ENCODE measurements at places on chromosomes 12 and 14.

DNA sequence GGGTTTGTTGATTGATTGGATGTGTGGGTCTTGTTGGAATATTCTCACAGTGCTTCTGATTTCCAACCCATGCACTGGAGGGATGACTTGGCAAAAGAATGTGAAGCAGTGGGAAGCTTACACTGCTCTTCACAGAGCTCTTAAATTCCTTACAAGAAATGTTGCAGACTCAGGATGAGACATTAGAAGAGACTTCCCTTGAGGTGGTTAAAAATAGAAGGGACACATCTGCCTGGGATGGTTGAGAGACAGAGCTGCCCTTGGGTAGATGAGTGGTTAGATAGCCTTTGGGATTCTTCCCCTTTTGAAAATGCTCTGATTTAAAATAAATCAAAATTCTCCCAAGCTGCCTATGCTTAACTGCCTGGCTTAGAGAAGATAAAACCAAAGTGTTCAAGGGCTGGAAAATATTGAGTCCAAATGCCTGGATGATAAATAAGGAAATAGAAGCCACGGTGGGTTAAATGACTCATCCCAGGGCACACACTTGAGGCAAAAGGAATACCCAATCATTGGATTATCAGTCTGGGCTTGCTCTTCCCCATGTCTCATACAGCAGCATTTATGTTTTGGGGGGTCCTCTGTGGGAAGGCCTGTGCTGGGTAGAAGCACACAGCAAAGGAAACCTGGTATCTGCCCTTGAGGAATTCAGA, 264.3 kb downstream of the AKAP6 start:
- peak; percentile 49 for DNase-seq

DNA sequence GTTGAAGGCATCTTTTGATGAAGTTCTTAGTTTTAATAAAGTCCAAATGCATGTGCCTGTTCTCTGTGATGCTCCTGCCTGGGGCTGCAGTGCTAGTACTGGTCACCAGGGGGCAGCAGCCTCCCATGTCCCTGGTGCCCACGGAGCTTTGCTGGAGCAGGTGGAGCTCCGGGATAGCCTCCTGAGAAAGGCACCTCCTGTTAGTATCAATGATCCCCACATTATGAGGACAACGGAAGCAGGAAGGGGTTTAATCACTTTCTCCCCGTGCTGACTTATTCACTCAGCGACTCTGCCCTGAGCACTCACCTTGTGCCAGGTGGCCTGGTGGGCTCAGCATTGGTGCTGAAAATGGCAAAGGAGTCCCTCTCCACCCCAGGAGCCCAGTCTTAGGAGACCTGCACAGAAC, 123.0 kb upstream of the PZP start:
- DNase-seq: peak; percentile 61

GRCh38 chr12:75970310-75970709, 61.3 kb downstream of the PHLDA1 start:
- DNase-seq: no peak

GRCh38 chr12:89225401-89225800, 126.9 kb downstream of the DUSP6 start:
- no peak for DNase-seq

GRCh38 chr12:4355156-4356040, 24.1 kb downstream of the FGF23 start:
- DNase-seq: no peak

DNA sequence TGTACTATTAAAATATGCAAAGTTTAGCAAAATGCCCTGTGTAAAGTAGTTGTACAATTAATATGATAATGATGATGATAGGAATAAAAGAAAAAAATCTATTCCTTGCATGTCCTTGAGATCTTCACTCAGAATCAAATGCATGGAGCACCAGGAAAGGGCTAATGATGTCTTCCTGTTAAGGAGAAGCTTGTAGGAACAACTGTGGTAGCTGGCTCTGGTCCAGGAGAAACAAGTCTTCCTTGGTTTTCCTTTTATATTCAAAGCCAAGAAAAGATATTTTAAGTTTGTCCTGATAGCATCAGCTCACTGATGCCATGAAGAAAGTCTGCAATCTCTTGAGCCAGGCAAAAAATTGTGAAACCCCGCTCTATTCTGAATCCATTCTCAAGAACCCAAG, 138.9 kb downstream of the PIK3C2G start:
- no peak for DNase-seq

- DNase-seq: peak; percentile 92
These were observed 2.8 kb upstream of the RNASE4 start for GRCh38 chr14:20681348-20682126.

- DNase-seq: no peak
These were observed 8.4 kb downstream of the KRT3 start for GRCh38 chr12:52787324-52788191.

DNA sequence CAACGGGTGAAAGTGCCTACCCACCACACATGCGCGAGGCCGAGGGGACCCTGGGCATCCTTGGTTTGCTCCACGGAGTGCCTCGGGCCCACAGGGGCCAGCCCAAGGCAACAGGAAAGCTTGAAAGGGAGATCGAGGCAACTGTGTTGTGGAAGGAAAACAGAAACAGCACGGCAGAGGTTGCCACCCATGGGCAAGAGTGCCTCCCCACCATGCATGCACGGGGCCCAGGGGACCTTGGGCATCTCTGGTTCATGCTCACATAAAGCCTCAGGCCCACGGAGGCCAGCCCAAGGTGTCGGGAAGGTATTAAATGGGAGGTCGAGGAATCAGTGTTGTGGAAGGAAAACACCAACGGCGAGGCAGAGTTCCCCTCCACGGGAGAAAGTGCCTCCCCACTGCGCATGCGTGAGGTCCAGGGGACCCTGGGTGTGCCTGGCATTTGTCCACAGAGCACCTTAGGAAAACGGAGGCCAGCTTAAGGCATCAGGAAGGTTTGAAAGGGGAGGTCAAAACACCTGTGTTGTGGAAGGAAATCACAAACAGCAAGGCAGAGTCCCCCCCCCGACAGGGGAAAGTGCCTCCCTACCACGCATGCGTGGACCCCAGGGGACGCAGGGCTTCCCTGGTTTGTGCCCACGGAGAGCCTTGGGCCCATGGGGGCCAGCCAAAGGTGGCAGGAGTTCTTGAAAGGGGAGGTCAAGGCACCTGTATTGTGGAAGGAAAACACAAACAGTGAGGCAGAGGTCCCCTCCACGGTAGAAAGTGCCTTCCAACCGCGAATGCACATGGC, 367.3 kb downstream of the ALG10 start:
- no peak for DNase-seq

DNA sequence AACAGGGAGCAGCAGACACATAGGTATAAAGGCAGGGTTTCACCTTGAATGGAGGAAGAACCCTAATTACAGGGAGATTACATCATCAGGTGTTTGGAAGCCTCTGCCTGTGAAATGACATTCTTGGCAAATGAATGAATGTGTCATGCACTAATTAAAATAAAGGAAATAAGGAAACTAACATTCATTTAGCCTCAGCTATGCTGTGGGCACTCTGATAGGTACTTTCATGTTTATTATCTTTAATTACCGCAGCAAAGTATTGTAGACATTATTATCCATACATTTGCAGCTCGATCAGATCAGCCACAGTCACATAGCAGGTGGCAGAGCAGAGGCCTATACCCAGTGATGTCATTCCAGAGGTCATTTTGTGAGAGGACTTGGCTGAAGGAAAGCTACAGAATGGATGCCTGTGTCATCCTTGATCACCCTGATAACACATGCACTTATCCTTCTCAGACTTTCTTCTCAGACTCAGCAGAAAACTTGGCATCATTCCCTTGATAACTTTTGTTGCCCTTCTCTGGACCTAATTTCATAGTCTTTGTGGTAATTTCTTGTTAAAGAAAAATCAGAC, 18.4 kb downstream of the ZNF664 start:
- peak; percentile 80 for DNase-seq

GRCh38 chr14:24130717-24131548, 474 bp downstream of the FITM1 start:
- no peak for DNase-seq

DNA sequence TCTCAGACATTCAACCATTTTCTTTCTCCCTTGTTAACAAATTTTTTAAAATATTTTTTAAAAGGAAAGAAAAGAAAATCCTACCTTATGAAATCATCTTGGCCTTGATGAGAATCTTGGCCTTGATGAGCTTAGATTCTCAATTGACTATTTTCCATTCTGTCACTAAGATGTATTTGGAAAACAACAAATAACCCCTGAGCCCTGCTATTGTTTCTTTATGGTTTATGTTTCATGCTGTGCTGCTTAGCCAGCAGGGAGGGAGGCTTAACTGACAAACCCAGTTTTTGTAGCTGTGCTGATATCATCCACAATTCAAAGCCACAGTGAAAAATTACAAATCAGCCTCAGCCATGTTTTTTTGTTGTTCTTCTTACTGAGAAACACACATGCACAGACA, 404.1 kb downstream of the RAD51B start:
- DNase-seq: no peak

- DNase-seq: no peak
These were observed 32.9 kb downstream of the MVK start for GRCh38 chr12:109606320-109607028.

DNA sequence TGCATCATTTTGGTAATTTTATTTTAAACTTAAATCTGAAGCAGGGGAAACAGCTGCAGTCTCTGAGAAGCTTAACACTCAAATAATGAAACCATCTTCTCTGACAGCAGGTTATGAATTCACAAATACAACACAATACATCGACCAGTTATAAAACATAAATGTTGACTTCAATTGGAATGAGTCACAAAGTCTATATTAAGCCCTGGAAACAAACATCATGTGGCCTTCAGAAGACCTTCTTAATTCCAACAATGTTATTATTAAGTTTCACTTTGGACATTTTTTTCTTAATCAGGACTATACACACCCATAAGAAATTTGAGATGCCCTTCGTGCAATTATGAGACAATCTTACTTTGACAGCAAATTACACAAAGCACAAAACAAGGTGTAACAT, 68.9 kb downstream of the CEP128 start:
- peak; percentile 47 for DNase-seq

- DNase-seq: no peak
These were observed 5.0 kb upstream of the CCDC198 start for GRCh38 chr14:57498659-57499058.

- no peak for DNase-seq
These were observed 12.4 kb downstream of the KRT7 start for GRCh38 chr12:52245259-52245961.

DNA sequence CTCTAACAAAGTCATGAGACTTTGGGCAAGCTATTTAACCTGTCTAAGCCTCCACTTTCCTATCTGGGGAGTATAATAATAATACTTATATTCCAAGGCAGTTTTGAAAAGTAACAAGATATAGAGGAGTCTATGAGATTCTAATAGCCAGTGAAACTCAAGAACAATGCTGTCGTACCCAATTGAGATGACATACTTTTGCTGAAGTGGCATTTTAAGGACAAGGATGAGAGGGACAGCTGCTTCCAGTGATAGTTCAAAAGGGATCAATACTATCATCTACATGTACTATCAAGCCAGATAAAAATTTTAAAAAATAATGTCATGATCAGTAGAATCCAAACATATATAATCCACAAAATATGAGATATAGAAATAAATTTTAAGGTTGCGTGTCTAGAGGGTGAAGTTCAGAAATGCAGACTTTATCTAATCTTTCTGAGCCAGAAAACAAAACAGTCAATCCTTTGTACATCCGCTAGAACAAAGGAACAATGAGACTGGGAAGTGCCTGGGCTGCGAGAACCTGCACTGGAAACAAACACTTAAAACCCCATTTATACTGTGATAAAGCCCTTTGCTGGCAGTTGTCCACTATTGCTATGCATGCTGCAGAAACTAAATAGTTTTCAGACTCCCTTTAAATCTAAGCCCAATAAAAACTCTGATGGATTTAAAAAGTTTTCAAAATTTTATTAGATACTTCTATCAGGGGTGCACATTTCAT, 38.6 kb downstream of the PTPRB start:
- no peak for DNase-seq

DNA sequence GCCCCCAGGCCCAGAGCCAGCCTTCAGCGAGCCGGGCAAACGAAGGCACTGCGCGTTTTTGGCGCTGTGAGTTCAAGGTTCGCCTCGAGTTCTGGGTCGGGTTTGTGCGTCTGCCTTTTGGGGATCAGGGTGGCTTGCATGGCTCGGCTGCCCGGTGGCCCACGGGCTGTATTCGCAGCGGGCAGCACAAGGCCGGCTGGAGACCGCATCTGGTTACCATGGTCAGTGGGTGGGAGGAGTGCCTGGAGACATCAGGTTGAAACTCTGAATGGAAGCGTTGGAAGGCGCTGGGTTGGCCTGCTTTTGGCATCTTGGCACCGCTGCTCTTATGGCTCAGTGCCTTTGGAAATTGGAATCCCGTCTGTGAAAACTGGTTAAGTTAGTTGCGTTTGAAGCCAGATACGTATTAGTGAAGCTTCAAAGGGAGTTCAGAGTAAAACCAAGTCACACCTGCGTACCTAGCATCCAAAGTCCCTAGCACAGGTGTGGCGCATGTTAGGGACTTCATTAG, 50.9 kb downstream of the SNAPC1 start:
- DNase-seq: no peak

DNA sequence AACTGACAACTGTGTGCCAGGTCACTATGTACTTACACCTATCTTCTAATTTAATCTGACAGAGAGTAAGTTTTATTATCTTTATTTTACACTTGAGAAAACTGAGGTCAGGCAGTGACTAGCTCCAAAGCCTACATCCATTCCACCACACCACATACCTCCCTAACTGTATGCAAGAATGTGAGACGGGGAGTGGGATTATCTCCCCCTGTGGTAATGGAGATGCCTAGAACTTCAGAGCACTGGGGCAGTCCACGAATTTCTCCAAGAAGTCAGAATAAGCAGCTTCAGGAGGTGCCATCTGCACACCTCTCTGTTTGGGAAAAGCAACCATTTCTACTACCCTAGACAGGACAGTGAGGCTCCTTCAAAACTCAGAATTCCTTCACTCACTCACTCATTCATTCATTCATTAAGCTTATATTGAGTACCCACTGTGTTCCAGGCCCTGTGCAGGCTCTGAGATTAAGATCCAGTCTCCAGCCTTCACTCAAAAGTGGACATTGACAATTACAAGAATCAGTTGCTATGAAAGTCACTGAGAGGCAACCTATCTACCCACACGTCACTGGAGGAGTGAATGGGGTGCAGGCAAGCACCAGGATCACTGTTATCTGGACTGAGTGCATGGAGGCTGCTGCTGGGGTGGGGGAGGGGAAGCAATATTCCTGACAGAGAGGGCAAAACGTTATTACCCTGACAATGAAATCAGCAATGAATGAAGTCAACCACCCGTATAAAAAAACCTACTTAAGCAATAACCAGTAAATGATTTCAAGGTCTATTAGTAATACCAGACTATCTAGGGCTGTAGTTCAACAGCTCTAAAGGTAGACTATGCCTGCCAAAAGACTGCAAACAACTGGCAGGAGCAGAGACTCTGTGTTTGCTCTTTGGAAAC, 18.0 kb downstream of the SLC7A7 start:
- DNase-seq: no peak

GRCh38 chr14:31927348-31927832, 149.7 kb upstream of the ARHGAP5 start:
- DNase-seq: peak; percentile 72

GRCh38 chr12:45204757-45205156, 11.1 kb upstream of the ANO6 start:
- DNase-seq: no peak

DNA sequence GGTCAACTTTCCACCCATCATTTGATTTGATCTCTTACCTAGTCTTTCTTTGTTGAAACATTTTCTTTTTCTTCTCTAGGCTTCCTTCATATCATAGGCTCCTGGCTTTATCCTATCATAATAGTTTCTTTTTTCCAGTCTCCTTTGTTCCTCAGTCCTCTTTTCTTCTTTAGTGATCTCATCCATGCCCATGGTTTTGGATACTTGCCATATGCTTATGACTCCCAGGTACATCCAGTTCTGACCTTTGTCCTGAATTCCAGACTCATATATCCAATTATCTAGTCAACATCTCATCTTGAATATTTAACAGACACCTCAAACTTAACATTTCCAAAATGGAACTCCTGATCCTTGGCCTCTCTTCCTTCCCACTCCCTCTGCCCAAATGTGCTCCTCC, 36.1 kb upstream of the KRAS start:
- DNase-seq: no peak
